ENCODE measurements at places on chromosomes 1 and 21.
A peak's percentile ranks its signal among the peaks of the same experiment; 100 is the strongest.

GRCh38 chr21:20943561-20943997 is 54.6 kb upstream of the NCAM2 start:
- peak overlapping the region; percentile 99 for H3K27ac ChIP-seq
- H3K36me3 ChIP-seq: peaks cover 8% of the 10 kb centered on the region
- H3K27me3 ChIP-seq: peaks cover 5% of the 10 kb centered on the region
- peak overlapping the region; percentile 66 for H3K4me3 ChIP-seq

DNA sequence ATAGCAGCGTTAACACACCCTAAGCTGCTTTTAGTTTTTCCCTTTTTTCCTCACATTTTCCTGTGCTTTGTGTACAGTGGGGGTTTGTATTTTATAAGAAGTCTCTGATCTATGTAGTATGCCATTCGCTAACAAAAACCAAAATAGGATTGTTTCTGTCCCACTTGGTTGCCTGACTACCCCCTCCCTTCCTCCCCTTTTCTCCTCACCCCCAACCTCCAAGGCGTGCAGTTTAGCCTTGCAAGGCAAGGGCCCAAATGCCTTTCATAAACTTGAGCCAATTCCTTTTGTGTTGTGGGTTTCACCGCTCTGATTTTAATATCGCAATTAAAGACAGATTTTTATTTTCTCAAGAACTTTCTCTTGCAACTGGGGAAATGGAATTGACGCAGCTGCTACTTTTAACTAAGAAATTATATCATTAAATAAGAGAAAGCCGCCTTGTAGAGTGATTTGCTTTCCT is 276.9 kb downstream of the TM2D1 start:
- H3K27ac ChIP-seq: no peak overlapping the region
- no peaks in the 10 kb centered on the region for H3K36me3 ChIP-seq
- H3K27me3 ChIP-seq: peaks cover 3% of the 10 kb centered on the region
- peaks cover 34% of the 10 kb centered on the region for H3K4me1 ChIP-seq
- H3K4me3 ChIP-seq: no peak overlapping the region

GRCh38 chr1:209045331-209046057 is 538.0 kb upstream of the CAMK1G start:
- H3K27ac ChIP-seq: no peak overlapping the region
- H3K36me3 ChIP-seq: no peaks in the 10 kb centered on the region
- peaks cover 4% of the 10 kb centered on the region for H3K4me1 ChIP-seq
- H3K27me3 ChIP-seq: peaks cover 2% of the 10 kb centered on the region
- H3K4me3 ChIP-seq: no peak overlapping the region

DNA sequence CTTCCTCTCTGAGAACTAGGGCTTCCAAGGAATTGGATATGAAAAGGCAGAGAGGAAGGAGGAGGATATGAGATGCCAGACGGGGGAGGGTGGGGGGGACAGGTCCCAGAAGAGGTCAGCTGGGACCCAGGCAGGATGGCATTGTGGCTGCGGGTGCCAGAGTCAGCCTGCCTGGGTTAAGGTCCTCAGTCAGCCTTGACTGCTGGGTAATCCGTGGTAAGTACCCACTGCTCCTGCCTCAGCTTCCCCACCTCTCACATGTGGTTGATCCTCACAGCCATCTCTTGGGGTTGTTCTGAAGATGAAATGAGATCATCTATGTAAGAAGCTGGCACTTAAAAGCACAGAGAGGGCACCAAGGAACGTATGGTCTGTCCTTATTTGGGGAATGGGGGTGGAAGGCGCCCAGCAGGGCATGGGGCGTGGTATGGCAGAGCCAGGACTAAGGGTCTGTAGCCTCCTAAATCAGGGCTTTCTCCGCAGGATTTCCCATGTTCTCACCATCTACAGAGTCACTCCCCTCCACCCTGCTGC is 23.8 kb downstream of the ELF3 start:
- H3K4me3 ChIP-seq: no peak overlapping the region
- H3K4me1 ChIP-seq: peaks cover 8% of the 10 kb centered on the region
- peaks cover 3% of the 10 kb centered on the region for H3K36me3 ChIP-seq
- no peak for DNase-seq
- no peak overlapping the region for H3K27ac ChIP-seq
- H3K27me3 ChIP-seq: peaks cover 7% of the 10 kb centered on the region

GRCh38 chr1:30299393-30299792 is 424.0 kb downstream of the MATN1 start:
- H3K27me3 ChIP-seq: peaks cover 4% of the 10 kb centered on the region
- no peak overlapping the region for H3K27ac ChIP-seq
- peaks cover 12% of the 10 kb centered on the region for H3K36me3 ChIP-seq
- no peaks in the 10 kb centered on the region for H3K4me1 ChIP-seq

GRCh38 chr1:64039390-64039926 is 164.0 kb upstream of the UBE2U start:
- H3K4me1 ChIP-seq: peaks cover 3% of the 10 kb centered on the region
- no peaks in the 10 kb centered on the region for H3K36me3 ChIP-seq
- peaks cover 3% of the 10 kb centered on the region for H3K27me3 ChIP-seq

DNA sequence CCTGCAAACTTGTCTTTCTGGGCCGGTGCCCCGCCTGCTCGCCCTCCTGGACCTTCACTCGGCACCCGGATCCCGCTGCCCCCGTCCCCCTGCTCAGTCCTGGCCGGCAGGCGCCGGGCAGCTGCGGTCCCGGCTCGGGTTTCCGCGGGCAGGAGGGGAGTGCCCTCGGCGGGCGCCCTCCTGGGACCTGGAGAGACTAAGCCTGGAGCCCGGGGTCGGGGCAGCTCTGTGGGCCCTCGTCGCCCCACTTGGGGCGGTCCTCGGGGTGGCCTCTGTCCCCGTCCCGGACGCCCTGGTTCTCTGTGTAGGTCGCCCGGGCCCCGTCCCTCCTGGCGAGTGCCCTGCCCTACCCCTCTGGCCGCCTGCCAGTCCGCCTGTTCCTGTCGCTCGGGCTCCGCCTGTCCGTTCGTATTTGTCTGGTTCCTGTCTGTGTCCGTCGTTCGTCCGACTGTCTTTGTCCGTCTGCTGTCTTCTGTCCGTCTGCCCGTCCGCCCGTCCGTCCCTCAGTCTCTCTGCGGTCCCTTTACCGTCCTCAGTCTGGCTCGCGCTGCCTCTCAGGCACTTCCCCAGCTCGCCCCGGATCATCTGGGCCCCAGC is 490 bp downstream of the SERINC2 start:
- peak; percentile 80 for DNase-seq
- H3K36me3 ChIP-seq: no peaks in the 10 kb centered on the region
- H3K4me1 ChIP-seq: peaks cover 30% of the 10 kb centered on the region
- H3K4me3 ChIP-seq: peak overlapping the region; percentile 100
- peaks cover 26% of the 10 kb centered on the region for H3K27me3 ChIP-seq
- peak overlapping the region; percentile 100 for H3K27ac ChIP-seq

DNA sequence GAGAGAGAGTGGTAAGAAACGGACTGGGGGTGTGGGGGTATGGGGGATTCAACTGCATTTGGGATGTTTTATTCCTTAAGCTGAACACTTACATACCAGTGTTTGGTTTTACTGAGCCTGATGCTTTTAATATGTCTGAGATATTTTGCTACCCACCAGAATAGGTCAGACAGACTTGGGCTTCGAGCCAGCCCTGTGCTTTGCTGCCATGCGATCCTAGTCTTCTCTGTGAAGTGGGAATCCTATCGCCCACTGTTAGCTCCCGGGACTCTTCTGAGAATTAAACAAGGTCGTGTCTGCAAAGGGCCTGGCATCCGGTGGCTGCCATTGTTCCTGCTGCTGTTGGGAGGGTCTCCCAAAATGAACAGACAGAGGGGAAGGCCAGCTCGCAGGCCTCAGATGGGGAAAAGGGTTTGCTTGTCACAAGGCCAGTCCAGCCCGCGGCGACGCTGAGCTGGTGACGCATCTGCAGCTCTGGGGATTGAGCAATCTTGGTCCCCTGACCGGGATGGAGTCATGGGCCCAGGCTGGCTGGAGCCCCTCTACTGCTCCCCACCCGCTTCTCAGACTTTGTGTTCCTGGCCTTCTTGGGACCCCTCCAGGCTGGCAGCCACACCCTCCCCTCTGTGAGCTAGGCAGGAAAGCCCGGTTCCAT is 26.9 kb upstream of the ECE1 start:
- no peak for DNase-seq
- H3K36me3 ChIP-seq: no peaks in the 10 kb centered on the region
- H3K4me1 ChIP-seq: peaks cover 47% of the 10 kb centered on the region
- no peak overlapping the region for H3K4me3 ChIP-seq

GRCh38 chr1:84711121-84711520 is 20.9 kb upstream of the SSX2IP start:
- H3K27ac ChIP-seq: no peak overlapping the region
- no peak for DNase-seq
- H3K36me3 ChIP-seq: no peaks in the 10 kb centered on the region

GRCh38 chr1:25645637-25646400 is 29.2 kb downstream of the MAN1C1 start:
- peaks cover 11% of the 10 kb centered on the region for H3K4me1 ChIP-seq
- H3K27me3 ChIP-seq: peaks cover 4% of the 10 kb centered on the region
- no peak overlapping the region for H3K27ac ChIP-seq
- H3K4me3 ChIP-seq: no peak overlapping the region

DNA sequence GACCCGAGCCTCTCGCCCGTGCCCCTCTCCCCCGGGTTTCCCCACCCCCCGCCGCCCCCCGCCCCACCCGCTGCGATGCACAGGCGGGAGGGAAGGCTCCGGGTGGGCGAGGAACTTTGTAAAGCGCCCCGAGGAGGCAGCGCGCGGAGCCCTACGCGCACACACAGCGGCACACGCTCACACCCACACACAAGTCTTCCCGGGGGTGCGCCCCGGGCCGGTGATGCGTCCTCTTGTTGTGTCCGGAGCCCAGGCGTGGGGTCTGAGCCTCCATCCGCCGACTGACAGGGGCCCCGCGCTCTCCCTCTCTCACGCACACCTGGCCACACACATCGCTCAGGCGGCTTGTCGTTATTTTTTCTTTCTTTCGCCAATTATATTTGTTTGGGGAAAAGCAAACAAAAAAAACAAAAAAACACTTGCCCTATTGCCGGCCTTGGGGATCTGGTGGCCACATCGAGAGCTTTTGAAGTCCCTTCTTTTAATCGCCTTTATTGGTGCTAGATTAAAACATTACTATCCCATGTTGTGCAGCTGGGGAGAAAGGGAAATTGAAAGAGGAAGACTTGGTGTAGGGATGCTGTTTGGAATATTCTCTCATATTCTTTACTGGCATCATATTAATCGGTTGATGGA is 770 bp downstream of the NTNG1 start:
- H3K36me3 ChIP-seq: no peaks in the 10 kb centered on the region
- peaks cover 2% of the 10 kb centered on the region for H3K27me3 ChIP-seq
- H3K4me1 ChIP-seq: no peaks in the 10 kb centered on the region
- H3K4me3 ChIP-seq: peak overlapping the region; percentile 92

DNA sequence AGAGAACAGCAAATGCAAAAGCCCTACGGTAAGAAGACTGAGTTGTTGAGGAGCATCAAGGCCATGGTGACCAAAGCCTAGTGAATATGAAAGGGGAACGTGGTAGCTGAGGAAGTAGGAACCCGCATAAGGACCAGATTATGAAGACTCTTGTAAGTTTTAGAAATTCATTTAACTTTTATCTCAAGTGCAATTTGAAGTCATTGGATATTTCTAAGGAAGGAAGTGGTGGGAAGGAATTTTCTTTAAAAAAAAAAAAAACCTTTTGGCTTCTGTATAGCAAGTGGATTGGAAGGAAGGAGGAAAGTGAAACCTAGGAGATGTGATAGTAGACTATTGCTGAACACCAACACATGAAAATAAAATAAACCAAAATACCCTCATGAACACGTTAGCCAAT is 119.0 kb downstream of the TNFSF18 start:
- no peak for DNase-seq
- H3K36me3 ChIP-seq: no peaks in the 10 kb centered on the region
- no peak overlapping the region for H3K27ac ChIP-seq

DNA sequence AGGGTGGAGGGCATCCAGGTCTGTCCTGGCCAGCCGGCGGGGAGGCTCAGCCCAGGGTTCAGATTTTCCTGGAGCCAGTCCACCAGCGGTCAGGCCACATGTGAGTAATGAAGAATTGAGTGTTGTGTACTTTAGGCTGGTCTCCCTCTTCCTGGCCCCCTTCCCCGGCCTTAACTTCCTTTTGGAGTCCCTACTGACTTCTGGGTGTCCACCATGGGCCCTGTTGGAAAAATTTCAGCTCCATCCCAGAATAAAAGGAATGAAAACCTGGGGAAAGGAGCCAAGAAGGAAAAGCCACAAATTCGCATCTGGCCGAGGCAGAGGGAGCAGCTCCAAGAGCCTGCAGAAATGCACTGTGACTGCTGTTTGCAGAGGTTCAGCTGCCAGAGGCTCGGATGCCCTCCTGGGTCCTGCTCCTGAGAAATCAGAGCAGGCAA is 35.5 kb upstream of the HHAT start:
- no peaks in the 10 kb centered on the region for H3K36me3 ChIP-seq
- DNase-seq: no peak
- no peak overlapping the region for H3K27ac ChIP-seq
- peaks cover 17% of the 10 kb centered on the region for H3K4me1 ChIP-seq
- peak overlapping the region; percentile 81 for H3K4me3 ChIP-seq
- H3K27me3 ChIP-seq: no peaks in the 10 kb centered on the region

DNA sequence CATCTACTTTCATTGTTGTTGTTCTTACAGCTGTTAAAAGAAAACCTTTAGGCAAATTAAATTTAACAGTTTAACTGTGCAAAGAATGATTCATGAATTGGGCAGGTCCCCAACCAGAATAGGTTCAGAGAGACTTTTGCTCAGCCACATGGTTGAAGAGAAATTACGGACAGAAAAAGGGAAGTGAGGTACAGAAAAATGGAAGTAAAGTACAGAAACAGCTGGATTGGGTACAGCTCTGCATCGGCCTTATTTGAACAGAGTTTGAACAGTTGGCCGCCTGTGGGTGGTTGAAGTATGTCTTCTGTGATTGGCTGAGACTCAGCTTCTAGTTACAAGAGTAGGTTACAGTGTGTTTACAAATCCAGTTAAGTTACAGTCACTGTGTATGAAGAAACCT is 210.1 kb downstream of the FGGY start:
- H3K36me3 ChIP-seq: no peaks in the 10 kb centered on the region
- no peak for DNase-seq
- H3K4me3 ChIP-seq: no peak overlapping the region
- H3K27me3 ChIP-seq: no peaks in the 10 kb centered on the region

- no peak overlapping the region for H3K27ac ChIP-seq
- H3K27me3 ChIP-seq: no peaks in the 10 kb centered on the region
- no peak overlapping the region for H3K4me3 ChIP-seq
- H3K36me3 ChIP-seq: no peaks in the 10 kb centered on the region
- no peak for DNase-seq
Measured at GRCh38 chr1:88883156-88883555, 8.2 kb downstream of the GTF2B start.

DNA sequence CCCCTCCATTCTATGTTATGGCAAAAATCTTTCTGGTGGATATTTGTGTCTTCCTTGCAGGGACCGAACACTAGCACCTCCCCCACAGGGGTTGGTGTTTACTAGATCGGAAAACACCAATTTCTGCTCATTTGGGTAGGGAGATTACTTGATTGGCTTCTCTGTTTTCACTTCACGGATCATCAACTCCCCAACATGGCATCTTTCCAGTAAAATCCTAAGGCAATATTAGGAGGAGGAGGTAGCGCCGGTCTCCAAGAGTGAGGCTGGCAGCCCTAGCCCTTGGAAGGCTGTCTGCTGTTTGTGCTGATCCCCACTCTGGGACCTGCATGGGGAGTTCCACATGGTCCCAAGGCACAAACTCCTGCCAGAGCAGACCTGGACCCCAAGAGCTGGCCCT is 12.2 kb downstream of the VASH2 start:
- H3K4me3 ChIP-seq: no peak overlapping the region
- peaks cover 10% of the 10 kb centered on the region for H3K36me3 ChIP-seq
- no peak overlapping the region for H3K27ac ChIP-seq
- DNase-seq: no peak
